ENCODE measurements at places on chromosomes 16 and 17.

- no peak for DNase-seq
Observed at GRCh38 chr17:50051606-50052005, 4.3 kb upstream of the ITGA3 start.

- no peak for DNase-seq
Observed at GRCh38 chr17:66399441-66399840, 97.0 kb downstream of the PRKCA start.

- DNase-seq: no peak
Observed at GRCh38 chr17:58643147-58643546, 48.7 kb downstream of the TEX14 start.

GRCh38 chr17:9177212-9177611, 155.9 kb downstream of the NTN1 start:
- DNase-seq: no peak

- DNase-seq: no peak
Observed at GRCh38 chr16:28326881-28327610, 34.7 kb downstream of the SBK1 start.

GRCh38 chr16:88591577-88592021, 21.4 kb downstream of the ZC3H18 start:
- DNase-seq: no peak

- DNase-seq: no peak
Observed at GRCh38 chr17:4900231-4901107, 1.1 kb downstream of the C17orf107 start.

- no peak for DNase-seq
Observed at GRCh38 chr16:79400462-79401149, 199.9 kb downstream of the MAF start.

DNA sequence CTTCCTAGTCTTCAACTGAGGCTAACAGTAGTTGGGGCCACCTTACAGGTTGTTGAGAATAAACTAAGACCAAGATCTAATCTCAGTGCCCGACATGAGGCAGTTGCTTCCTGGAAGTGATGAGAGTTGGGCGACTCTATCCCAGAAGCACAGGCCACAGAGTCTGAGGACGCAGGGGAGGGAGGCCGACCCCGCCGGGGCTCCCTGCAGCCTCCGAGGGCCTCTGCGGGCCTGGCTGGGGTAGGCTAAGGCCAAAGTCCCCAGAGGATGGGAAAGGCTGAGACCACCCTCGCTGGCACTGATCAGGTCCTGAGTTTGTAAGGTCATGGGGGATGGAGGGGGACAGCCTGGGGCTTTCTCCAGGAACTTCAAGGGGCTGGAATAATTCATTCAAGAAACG, 74.0 kb downstream of the ENGASE start:
- DNase-seq: no peak

DNA sequence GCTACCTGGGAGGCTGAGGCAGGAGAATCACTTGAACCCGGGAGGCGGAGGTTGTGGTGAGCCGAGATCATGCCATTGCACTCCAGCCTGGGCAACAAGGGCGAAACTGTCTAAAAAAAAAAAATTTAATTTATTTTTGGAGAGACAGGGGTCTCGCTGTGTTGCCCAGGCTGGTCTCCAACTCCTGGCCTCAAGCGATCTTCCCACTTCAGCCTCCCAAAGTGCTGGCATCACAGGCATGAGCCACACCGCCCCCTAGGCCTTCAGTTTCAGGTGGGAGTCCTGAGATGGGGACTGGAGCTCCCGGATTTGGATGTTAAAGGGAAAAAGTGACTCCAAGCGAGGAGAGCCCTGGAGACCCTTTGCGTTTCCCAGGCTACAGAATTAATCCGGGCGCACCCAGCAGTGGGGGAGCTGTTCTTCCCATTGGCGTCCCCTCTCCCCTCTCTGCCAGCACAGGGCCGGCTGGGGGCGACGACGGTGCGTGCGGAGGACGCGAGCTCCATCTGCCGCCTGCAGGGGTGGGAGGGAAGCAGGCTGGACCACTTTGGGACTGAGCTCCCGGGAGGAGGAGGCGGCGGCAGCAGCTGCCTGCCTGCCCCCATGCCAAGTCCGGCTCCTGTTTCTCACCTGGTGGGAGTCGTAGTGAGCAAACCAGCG, 49.3 kb upstream of the USP7 start:
- DNase-seq: peak; percentile 72

GRCh38 chr16:66605979-66606751, 1.7 kb downstream of the CMTM3 start:
- DNase-seq: no peak

DNA sequence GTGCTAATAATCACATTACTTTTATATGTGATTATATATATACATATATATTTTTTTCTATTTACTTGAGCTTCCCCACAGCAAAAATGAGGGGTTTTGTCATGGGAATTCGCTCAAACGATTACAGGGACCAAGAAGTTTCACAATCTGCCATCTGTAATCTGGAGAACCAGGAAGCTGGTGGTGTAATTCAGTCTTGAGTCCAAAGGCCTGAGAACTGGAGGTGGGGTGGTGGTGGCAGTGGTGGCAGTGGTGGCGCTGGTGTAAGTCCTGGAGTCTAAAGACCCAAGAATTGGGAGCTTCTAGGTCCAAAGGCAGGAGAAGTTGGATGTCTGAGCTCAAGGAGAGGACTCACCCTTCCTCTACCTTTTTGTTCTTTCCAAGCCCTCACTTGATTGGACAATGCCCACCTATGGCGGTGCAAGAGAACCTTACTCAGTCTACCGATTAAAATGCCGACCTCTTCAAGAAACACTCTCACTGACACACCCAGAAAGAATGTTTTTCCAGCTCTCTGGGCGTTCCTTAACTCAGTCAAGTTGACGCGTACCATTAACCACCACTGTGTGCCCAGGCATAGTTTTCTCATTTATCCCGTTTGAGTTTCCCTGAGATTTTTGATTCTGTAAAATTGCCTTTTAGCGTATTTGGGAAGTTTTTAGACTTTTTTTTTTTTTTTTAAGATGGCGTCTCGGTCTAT, 31.9 kb downstream of the POLR2A start:
- no peak for DNase-seq

Data from NCI-H524 treated with DMSO at 0.1 percent for 48 hours (cell line).